Activated naive CD4-positive, alpha-beta T cell treated with Interleukin-2 at 50 U/mL for 16 hours (primary cell): ENCODE measurements at places on chromosomes 1 and 21.

DNA sequence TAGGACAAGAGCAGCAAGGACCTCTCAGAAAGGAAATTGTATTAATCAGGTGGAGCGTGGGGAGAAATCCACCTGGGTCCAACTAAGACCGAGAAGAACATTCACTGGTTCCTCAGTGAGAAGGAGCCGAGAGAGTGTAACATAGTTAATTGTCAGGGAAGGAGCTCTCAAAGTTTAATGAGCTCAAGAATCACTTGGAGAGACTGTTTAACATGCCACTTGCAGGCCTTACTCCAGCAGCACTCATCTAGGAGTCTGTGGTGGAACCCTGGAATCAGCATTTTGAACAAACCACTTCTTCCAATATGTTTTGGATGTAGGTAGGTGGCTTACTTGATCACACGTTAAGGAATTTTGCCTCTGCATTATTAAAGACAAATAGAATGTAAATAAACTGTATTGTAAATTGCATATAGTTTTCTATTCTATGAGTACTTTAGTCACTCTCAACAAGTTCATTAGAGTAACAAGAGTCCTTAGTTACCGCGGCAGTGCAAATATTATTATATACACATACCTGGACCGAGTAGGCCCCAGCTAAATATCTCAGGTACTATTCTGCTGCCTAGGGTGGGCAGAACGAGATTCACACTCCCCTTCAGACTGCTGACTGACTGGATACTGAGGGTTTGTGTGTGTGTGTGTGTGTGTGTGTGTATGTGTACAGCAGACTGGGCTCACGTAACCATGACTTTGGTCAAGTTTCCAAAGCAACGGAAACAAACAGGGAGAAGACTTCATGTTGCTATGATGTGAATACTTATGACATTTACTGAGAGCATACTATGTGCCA, 203.2 kb upstream of the USP24 start:
- DNase-seq, result no peak

GRCh38 chr1:40187399-40187798, 26.2 kb downstream of the RLF start:
- no peak for DNase-seq

GRCh38 chr1:76868154-76868882, 1.0 kb downstream of the ST6GALNAC5 start:
- no peak for DNase-seq

GRCh38 chr1:2493218-2493617, 17.1 kb downstream of the PLCH2 start:
- DNase-seq, result no peak

DNA sequence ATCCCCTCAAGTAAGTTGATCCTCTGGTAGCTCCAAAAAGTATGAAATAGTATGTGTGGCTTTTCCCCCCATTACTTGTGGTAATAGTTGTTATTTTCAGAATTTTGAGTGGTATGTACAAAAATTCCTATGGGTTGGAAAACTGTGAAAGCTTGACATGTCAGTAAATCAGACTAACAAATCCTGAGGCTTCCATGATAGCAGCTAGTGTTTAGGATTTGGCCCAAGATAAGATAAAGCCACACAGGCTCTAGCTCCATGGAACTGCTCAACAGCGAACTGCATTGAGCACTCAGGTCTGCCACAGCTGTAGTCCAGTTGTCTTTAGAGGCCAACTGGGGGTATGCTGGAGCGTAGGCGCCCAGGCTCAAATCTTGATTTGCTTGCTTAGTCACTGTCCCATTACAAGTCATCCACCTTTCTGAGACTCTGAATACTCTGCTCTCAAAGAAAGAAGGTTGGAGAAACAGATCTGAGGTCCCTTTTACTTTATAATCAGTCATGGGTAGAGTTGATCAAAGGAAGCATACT, 28.7 kb downstream of the ATP1A1 start:
- DNase-seq, result no peak

- DNase-seq, result peak; percentile 55
Observed at GRCh38 chr1:25031966-25032667, 102.0 kb upstream of the RUNX3 start.

DNA sequence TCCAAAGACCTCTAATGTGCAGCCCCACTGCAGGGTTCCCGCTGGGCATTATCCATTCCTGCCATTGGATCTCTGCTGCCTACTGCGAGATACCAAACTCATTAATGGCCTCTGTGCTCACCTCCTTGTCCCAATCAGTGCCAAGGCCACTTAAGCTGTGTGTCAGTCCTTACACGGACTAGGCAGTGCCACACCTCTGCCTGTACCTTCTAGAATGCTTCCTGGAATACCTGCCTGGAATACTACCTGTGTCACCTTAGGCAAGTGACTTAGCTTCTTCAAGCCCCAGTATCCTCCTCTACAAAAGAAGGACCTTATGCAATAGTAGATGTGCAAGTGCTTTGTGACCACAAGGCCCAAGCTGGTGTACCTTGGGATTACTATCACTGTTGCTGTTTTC, 100.1 kb downstream of the FOXD2 start:
- no peak for DNase-seq

DNA sequence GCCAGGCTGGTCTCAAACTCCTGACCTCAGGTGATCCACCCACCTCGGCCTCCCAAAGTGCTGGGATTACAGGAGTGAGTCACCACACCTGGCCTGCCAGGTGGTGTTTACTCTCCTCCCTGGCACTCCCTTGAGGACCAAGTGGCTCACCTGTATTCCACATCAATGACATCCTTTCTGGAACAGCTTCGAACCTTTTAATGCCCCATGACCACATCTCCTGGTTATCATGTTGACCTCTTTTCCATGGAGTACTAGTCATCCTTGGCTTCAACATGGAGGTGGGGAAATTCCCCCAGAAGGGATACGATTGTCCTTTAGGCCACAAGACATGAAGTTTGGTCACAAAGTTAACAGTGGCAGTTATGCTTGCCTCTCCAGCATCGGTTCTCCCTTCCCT, 66.9 kb downstream of the CDC7 start:
- no peak for DNase-seq

DNA sequence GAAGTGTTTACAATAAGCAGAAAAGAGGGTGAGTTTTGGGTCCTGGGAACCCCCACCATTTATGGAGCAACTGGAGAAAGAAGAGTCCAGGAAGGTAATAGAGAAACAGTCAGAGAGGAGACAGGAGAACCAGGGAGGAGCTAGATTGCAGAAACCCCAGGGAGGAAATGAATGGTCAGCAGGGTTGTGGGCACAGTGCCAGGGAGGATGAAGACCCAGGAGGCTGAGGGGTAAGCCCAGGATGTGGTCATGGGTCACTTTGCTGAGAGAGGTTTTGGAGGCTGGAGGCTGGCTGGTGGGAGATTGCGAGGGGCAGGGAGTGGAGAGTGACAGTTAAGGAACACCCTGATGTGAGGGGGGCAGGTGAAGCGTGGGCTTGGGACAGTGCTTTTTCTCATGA, 169.9 kb upstream of the CSF3R start:
- no peak for DNase-seq

GRCh38 chr21:33169359-33169758, 60.4 kb upstream of the IFNAR2 start:
- no peak for DNase-seq

- DNase-seq, result no peak
Observed at GRCh38 chr1:44505210-44505993, 100.3 kb downstream of the RNF220 start.

DNA sequence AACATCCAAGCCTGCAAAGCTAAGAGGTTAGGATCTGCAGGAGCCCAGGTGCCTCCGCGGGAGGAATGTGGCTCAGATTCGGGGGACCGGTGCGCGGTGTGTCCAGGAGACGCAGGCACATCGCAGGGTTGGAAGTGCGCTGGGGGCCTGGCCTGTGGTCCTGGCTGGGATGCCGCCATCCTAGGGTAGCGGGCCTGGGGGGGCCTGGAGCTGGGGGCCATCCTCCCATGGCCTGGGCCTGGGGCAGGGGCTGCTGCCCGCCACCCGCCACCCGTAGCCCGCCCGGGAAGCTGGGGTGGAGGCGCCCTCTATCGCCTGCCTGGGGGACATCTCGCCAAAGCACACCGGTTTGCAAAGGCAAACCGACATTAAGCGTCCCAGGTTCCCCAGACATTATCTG, 170.6 kb upstream of the ARHGEF16 start:
- DNase-seq, result no peak

DNA sequence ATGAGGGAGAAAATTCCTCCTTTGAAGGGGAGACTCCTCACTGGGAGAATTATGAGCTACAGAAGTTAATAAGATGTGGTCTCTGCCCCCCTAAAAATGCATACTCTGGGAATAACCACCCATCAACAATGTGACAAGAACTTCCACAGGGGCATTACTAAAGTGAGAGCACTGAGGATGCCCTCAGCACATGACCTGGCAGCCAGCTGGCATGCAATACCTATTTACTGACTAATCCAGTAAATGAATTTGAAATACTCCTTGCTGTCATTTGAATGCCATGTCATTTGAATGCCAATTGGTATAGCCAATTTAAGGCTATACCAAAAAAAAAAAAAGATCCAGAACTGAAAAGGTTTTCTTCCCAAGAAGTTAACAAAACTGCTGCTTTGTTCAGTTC, 30.8 kb downstream of the PLPP3 start:
- no peak for DNase-seq

DNA sequence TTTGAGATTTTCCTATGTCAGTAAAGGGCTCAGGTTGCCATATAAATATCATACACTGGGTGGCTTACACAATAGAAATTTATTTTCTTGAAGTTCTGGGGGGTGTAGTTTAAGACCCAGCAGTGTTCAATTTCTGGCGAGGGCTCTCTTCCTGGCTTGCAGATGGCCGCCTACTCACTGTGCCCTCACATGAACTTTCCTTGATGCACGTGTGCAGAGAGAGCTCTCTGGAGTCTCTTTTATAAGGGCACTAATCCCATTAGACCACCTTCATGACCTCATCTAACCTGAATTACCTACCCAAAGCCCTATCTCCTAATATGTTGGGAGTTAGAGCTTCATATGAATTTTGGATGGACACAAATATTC, 21.1 kb downstream of the TMEM51 start:
- DNase-seq, result no peak

DNA sequence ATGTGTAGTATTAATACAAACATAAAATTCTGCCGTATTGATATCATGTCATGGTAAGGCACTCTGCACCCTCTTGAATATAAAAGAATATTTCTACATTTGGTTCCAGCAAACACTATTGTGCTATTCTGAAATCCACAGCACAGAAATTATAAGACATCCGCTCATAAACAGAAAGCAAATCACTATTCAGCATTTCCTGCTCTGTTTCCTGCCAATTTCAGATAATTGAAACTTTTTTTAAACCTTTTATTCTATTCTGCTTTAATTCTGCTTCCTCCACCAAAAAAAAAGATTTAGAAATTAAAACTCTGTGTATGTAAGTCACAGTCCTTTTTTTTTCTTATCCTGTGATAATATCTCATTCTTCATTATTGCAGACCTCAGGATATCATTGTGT, 39.6 kb upstream of the PLEKHO1 start:
- no peak for DNase-seq

- no peak for DNase-seq
Observed at GRCh38 chr1:224629965-224630364, 13.8 kb downstream of the CNIH3 start.

GRCh38 chr1:17176306-17177061, 28.4 kb upstream of the PADI1 start:
- DNase-seq, result no peak

DNA sequence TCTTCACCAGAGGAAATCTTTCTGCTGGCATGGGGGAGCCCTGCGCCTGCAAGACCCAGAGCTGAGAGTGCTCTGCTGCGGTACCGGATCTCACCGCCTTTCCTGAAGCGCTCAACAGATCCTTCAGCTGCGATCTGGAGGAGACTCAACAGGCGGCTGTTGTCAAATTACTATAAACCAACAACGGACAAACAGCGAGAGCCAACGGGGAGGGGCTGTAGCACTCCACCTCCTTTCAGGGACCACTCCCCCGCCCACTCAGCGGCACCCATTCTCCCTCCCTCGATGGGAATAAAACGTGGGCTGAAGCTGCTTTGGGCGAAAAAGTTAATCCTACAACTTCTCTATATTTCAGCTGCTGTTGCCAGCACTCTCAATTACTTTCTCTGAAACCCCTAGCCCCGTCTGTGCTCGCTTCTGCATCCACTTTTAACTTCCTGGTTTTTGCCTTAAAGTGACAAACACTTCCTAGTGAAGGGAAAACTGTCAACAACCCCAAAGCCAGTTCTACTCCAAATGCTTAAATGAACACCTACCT, at the start of gene FMO5:
Gene FMO5 (minus strand): TSS at position 147 of the 538 bp plus-strand sequence. CDS start 310 bp downstream, outside the sequence.
- peak; percentile 53 for DNase-seq

DNA sequence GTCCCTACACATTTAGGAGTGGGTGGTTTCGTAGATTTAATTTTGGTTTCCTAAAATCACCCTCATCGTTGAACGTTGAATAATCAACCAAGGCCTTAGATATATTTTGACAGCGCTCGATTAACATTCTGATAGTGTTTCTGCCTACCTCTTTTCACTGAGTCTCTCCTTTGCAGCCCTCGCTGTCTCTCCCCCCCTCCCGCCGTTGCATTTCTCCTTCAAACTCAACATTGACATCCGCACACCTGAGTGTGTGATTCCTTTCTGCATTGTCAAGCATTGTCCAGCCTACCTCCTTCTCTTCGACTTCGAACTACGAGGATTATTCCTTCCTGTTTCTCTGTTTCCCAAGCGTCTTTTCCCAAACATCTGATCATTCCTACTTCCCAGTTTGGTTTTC, 1.8 kb upstream of the ADAMTS1 start:
- DNase-seq, result no peak

DNA sequence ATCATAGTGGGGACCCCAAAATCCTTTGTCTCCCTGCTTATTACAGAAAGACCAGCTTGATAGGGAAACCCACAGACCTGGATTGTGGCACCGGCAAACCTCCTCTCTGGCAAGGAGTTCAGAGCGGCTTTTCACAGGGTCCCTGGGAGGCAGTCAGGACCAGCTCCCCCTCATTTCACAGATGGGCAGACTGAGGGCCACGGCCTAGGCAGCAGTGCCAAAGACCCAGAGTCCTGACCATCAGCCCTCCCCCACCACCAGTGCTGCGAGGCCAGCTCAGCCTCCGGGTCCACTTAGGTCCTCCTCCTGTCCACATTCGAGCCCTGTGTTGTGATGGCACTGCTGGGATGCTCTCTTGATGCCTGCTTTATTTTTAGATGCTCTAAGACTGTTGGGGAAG, 57.2 kb downstream of the CAMK2N1 start:
- DNase-seq, result no peak

- DNase-seq, result no peak
Observed at GRCh38 chr1:184891440-184891839, 82.9 kb downstream of the NIBAN1 start.

- no peak for DNase-seq
Observed at GRCh38 chr1:150579945-150580642, 684 bp upstream of the MCL1 start.
